ENCODE measurements at places on chromosomes 1 and 21.

DNA sequence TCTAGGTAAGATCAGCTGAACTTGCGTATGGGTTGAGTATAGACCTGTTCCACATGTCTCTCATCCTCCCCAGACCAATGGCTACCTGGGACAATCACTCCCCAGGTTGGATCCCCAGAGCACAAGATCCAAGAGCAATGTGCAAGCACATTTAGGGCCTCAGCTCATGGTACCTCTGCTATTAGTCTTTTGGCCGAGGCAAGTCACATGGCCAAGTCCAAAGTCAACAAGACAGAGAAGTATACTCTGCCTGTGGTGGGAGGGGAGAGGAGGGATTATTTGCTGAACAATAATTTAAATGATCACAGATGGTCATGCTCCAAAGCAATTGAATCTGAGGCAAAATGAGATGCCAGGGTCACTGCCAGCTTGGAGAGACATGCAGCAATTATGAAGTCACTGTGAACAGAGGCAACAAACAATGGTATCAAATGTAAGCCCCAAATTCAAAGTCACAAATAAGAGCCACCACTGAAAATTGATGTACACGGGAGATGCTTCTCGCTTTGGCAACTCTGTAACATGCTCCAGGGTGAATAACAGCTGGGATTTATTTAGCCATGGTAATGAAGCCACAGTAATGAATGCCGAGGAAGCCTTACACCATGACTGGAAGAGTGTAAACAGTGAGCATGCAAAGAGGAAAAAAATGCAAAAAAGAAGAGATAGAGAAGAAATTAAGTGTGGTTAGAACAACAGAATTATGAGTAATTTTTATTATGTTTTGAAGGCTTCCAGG, 149.1 kb downstream of the ZNF281 start:
- peak; percentile 74 for DNase-seq

DNA sequence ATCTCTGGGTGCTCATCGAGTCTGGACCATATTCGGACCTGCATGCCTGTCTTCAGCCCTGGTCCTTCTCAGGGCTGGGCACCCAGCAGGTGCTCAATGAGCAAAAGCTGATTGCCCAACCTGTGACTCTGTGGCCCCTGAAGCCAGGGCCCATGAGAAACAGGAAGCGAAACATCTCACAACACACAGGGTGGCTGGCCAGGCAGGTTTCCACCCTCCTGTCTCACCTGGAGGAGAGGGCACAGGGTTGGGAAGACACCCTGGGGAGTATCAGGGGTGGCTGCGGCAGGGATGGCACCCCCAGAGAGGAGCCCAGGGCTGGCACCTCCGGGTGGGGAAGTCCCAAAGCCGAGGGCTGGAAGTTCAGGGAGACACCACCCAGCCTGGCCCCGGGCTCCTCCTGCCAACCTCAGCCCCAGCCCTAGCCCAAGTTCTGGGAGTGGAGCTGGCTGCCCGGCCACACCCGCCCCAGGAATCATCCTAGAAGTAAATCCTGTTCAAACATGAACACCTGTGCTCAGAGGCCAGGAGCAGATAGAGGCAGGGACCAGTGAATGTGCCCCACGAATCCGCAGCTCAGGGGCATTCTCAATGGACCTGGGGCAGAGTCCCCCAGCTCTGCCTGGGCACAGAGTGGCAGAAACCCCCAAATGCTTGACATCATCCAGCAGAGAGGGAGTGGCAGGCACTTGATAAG, 54.6 kb downstream of the RAP1GAP start:
- no peak for DNase-seq

DNA sequence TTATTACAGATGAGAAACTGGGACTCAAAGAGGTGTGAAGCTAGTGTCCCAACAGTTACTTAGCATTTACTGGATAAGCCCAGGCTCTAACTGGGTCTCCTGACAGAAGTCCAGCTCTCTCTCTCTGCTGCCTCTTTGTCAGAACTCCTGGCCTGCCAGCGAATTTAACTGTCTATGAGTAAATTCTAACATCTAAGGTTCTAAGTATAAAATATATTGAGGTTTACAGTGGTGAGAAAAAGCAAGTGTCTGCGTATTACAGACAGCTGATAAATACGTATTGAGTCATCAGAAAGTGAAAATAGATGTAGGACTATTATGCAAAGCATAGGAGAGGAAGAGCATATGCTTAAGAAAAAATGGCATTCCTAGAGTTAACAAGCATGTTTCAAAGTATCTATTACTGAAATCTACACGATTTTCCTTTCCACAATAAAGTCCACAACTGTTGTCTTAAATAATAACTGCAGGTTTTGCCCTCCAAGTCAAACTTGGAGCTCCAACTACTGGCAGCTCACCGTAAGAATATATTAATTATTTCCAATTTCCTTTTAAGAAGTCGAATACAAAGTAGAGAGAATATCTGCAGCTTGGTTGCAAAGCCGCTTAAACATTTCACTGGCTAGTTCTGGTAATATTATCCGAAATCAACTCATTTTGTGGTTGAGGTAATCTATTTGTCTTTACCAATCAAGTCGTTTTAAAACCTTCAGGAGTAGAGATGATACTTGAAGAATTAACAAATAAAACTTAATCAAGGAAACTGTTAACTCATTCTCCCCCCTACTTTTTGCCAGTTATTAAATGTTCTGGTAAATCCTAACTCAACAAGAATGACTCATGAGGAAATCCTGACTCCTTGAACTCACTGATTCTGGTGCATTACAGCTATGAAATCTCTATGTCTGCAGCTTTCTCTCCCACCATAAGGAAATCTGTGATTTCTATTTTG, 1.4 kb upstream of the RGS2 start:
- no peak for DNase-seq

- peak; percentile 92 for DNase-seq
Measured at GRCh38 chr1:222772996-222773379, 36.0 kb downstream of the FAM177B start.

GRCh38 chr1:245837718-245838117, 669.4 kb downstream of the SMYD3 start:
- DNase-seq: no peak

GRCh38 chr1:207284209-207284897, 37.1 kb upstream of the CD55 start:
- DNase-seq: no peak

DNA sequence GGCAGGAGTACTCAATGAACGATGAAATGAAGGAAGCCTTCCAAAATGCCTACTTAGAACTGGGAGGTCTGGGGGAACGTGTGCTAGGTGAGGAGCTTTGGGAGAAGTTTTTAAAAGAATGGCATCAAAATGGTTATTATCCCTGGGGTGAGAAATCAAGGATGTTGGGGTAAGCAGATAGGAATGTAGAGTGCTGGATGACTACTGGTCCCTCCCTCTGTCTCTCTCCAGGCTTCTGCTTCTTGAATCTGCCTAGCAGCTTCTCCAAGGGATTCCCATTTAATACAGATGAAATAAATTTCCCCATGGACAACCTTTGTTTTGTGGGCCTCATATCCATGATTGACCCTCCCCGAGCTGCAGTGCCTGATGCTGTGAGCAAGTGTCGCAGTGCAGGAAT, 19.0 kb upstream of the CASQ1 start:
- no peak for DNase-seq

- no peak for DNase-seq
Measured at GRCh38 chr1:15425958-15426357, 12.3 kb upstream of the CTRC start.

DNA sequence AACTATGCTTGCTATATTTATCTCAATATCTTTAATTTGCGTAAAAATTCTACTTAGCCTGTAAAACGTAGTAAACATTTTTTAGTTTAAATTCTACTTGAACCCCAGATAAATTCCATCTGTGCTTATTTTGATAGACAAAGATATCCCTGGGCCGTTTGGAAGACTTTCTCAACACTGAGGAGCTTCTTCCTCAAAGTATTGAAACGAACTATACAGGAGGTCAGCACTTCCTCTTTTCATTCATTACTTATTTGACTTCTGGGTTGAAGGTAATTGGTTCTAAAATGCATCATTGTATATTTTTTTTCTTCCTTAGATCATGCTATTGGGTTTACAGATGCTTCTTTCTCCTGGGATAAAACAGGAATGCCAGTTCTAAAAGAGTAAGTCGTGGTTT, 74.7 kb downstream of the HSPA13 start:
- DNase-seq: no peak

- DNase-seq: no peak
Measured at GRCh38 chr21:44837537-44837936, 19.7 kb upstream of the SUMO3 start.

DNA sequence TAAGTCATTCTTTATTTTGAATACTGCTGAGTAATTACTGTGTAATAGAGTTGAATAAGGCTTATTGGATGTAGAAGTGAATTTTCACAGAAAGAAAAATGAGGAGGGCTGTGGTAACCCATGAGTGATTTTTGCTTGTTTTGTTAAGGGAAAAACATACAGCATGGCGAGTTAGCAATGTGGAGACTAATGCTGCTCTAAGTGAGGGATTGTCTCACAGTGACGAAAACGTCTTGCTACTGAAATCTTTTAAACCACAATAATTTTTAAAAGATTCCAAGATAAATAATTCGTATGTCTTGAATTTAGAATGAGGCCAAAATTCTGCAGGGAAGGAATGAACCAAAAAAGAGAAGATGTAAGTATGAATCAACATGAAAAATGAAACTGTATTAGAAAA, 16.2 kb upstream of the PLA2G4A start:
- DNase-seq: no peak

DNA sequence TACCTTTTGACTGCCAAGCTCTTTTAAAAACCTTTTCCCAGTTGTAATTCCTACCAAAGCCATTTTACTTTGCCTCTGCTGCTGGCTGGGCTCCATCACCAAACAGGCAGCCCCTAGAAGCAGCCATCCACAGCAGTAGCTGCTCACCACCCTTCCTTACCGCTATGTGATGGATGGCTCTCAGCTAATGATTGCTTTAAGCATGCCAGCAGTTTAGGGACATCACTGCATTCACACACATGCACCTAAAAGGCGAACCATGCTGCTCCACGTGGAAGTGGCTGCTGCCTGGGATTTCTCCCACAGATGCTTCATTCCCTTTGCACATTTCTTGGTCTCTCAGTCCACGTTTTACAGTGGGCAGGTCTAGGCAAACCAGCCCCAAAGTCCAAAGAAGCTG, 46.3 kb upstream of the PDE9A start:
- no peak for DNase-seq

DNA sequence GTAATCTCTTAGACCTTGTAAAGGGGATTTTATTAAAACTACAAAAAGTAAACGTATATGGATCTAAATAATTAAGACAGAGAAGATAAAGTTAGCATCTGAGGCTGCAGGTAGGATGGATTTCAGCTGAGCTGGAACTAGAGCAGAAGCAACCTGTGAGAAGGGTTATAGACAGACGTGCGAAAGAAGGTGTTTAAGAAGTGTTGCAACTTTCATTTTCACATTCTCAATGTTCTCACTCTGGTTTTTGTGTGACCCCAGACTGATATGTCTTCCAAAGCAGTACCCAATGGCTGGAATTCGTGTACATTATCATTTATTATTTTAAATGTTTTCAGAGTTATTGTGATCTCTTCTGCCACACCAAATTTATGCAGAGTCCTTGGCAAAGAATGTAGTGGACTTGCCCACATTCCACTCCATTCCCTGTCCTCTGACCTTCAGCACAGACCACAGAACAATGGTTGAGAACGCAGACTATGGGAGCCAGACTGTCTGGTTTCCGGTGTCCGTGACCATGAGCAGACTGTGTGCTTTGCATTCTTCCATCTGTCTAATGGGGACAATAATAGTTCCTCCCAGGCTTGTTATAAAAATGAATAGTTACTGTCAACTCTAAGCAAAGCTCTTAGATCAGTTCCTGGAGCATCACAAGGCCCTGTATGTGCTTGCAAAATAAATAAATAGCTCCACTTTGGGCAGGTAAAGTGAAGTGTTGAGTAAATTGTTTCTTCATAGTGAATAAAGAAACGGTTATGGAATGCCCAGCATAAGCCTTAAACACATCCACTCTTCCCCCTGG, 140.6 kb upstream of the SAMSN1 start:
- DNase-seq: no peak

DNA sequence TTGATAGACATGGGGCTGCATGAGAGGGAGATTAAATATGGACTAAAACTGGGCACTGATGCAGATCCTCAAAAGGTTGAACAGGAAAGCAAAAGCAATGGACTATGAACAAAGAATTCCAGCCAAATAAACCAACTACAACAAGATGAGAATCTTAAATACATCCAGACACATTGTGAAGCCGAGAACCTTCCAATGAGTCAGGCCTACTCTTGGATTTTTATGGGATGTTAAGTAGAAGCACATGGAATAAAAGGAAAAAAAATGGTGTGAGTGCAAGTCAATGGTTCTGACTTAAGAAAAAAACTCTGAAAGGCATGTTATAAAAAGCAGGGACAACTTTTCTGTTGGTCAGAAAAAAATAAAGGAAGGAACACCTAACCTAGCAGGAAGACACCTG, 227.2 kb downstream of the DPYD start:
- DNase-seq: no peak

Measured in NCI-H1694 treated with DMSO at 0.1 percent for 48 hours (cell line).